ENCODE measurements at places on chromosomes 5 and 9.

- DNase-seq: peak; percentile 33
These were observed 68.8 kb upstream of the SSBP2 start for GRCh38 chr5:81819556-81820317.

DNA sequence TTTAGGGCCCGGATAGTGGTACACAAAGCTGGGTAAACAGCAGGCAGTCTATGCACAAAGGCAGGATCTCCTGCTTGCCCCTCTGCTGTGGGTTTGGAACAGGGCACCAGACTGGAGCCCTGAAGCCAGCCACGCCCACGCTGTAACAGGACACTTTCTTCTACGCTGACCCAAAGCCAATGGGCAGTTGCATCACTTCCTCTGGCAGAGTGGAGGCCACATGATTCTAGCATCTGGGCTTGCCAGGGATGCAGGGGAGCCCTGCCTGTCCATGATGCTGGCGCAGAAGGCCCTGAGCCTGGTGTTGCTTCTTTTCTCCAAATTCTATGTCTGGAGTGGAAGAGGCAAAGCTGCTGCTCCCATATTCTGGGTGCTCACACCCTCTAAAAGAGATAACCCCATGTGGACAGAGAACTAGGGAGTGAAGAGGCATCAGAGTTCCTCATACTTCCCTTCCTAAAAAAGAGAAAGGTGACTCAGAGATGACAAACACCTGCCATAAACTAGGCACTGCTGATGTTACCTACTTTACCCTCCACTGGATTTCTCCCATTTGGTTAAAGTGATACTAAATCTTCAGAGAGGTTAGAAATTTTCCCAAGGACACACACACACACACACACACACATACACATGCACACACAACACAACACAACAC, 260.3 kb upstream of the KLF4 start:
- peak; percentile 80 for DNase-seq

DNA sequence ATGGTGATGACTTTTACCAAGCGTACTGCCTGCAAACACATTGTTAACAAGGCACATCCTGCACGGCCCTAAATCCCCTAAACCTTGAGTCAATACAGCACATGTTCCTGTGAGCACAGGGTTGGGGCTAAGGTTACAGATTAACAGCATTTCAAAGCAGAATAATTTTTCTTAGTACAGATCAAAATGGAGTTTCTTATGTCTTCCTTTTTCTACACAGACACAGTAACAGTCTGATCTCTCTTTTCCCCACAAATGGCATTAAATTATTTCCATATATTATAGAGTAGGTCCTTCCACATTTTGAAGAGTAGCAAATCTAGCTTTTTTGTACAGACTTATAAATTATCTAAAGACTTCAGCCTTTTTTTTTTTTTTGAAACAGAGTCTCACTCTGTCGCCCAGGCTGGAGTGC, 1.6 kb upstream of the TMEM141 start:
- DNase-seq: no peak

DNA sequence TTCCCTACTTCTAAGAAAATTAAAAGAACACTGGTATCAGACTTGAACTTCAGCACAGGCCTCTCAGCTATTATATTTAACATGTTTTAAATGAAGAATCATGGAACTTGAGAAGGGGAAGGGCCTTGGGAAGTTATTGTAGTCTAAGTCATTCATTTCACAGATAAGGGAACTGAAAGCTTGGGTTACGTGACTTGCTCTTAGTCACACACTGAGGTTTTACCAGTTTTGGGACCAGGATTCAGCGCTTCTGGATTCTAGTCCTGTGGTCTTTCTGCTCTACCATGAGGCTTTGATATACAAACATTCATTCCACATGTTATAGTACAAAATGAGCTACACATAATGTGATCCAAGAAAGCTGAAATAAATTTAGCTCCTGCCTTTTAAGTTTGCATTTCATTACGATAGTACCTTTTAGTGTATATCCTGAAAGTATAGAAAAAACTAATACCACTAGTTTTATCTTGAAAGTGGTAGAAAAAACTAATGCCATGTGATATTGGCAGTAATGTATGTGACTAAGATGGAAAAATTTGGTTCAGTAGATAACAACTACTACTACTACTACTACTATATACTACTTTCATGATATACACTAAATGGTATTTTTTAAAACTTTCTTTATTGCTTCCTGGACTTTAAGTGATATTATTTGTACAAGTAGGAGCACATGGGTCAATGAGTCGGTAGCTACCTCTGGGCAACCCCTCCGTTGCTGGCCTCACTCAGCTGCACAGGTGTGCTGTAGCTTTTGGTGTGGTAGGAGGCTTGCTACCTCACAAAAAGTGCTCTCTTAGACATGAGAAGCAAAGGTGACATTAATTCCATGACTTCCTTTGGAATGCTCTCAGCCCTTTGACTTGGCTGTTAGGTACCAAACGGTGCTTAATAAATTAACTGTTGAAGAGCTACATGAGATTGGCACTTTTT, 40.7 kb downstream of the F2RL2 start:
- no peak for DNase-seq

DNA sequence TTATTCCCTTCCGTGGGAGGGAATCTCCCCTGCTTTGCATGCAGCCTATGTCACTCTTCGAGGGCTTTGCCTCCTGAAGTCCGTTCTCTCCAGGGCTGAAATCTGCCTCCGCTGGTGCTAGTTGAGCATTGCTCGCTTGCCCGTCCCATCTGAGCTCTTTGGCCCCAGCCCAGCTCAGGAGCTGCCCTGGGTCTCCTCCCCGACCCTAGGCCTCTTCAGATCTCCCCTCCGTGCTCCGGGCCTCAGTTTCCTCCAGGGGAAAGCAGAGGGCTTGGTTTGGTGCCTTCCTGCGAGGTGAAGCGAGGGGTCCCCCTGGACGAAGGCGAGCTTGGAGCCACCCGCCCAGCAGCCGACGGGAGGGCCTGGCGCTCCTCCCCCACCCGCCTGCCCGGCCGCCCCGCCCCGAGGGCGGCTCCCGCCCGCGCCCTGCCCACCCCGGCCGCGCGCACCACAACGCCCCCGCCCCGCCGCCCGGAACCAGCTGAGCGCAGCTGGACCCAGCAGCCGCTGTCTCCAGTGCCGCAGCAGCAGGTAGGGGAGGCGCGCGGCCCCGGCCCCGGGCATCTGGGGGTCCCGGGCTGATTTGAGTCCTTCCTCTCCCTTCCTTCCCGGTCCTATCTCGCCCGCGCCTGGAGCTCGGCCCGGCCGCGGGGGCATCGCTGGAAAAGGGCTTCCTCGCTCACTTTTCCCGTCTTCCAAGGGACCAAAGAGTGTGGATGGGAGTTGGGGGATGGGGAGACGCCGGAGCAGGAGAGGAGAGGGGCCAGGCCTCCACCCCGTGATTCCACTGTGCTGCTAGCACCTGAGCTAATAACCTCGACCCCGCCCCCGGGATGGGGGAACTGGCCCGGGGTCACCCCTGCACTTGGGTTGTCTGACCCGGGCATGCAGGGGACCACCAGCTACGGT, at the start of gene GSN:
GSN (plus strand) TSS at position 474 of the 909 bp plus-strand sequence. CDS start 33,810 bp downstream, outside the sequence.
- DNase-seq: no peak

- DNase-seq: no peak
These were observed 19.1 kb downstream of the PALM2AKAP2 start for GRCh38 chr9:109799141-109799540.

- no peak for DNase-seq
These were observed 67.4 kb upstream of the WWC1 start for GRCh38 chr5:168224085-168224484.

GRCh38 chr5:470961-471749, 28.2 kb downstream of the EXOC3 start:
- DNase-seq: no peak

DNA sequence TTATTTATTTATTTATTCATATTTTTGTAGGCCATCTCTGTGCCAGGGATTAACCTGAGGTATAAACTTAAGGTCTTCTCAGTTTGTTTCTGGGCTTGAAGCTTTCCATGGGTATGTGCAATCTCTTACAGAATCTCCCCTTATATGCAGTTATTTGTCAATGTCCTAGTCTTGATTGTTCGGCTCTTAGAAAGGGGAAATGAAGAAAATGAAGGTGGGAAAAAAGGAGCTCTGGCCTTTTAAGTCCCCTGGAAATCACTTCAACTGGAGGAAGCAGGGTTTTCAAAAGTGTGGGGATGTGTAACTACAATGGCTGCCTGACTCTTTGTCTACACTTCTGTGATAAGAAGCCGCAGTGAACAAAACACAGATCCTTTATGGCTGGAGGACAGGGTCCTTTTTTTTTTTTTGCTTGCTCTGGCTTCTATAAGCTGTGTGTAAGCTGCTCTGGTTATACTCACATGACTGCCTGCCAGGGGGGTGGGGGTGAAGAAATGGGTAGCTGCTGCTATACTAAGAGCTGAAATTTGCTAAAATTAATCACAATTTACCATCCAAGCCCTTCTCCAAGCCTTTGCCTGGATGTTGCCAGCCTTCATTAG, 33.7 kb downstream of the CENPP start:
- DNase-seq: no peak

DNA sequence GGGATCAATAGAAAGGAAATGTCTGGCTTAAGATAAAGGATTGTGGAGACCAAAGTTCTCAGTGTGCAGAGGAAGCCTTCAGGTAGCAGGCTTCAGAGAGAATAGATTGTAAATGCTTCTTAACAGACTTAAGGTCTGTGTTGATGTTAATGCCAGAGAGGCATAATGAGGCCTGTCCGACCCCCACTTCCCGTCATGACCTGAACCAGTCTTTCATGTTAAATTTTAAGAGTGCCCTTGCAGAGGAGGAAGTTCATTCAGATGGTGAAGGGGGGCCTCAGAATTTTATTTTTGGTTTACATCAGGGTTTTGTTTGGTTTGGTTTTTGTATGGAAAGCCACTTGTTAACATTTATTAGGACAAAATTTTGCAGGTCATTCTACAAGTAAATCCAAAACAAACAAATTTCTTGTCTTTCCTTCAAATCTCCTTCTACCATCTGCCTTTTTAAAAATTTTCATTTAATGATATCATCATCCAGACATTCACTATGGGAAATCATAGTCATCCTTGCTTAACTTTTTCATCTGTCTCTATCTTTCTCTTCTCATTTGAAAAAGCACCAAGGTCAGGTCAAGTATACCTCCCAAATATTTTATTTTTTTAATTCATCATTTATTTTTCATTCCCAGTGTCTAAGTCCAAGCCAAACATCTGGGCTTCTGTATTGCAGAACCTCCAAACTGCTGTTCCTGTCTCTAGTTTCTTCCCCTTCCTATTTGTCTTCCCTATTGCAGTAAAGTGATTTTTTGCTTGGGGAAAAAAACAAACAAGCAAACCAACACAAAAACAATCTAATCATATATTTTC, 6.9 kb upstream of the ABCA1 start:
- no peak for DNase-seq

GRCh38 chr9:6711403-6711802, 46.4 kb upstream of the KDM4C start:
- DNase-seq: peak; percentile 59

- DNase-seq: no peak
These were observed 499.2 kb upstream of the COX7C start for GRCh38 chr5:86118542-86118941.

DNA sequence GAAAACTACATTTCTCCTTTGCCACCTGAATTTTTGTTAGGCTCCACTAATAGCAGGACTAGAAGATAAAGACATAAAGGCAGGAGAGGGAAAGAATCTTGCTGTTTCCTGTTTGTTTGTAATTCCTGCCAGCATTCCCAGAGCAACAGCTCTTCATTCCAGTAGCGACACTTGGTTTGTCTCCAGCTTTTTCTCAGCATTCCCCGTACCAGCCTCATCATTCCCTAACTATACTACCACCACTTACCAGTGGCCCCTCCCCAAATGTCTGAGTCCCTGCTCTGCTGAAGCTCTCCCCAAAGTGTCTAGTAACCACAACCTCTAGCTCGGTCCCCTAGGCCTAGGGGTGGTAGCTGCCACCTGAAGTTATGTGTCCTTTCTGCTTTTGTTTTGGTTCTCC, 18.6 kb downstream of the CETN3 start:
- no peak for DNase-seq

GRCh38 chr9:2788919-2789318, 55.0 kb downstream of the PUM3 start:
- no peak for DNase-seq

DNA sequence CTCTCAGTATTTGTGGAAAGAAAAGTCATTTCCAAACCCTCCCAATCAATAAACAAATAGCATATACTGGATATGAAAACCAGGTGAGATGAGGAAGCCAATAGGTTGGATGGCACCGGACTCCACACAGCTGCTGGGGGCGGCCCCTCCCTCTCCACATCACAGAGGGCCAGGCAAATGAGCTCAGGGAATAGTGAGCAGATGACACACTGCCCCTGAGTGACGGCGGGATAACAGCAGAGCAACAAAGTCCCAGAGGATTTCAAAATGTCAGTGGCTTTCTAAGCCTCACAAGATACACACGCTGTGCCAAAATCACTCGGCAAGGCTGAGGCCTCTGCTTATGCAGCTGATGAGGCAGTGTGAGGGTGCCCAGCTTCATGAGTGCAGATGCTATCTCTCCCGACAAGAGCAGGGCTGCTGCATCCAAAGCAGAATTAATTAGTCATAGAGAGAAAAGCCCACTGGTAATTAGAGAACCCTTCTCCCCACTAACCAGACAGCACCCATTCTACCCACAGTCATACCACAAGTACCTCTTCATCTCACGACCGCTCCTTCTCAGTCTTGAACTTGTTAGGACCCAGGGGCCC, 235.0 kb upstream of the NFIL3 start:
- DNase-seq: no peak

GRCh38 chr5:77645995-77646639, 7.6 kb upstream of the OTP start:
- DNase-seq: no peak

DNA sequence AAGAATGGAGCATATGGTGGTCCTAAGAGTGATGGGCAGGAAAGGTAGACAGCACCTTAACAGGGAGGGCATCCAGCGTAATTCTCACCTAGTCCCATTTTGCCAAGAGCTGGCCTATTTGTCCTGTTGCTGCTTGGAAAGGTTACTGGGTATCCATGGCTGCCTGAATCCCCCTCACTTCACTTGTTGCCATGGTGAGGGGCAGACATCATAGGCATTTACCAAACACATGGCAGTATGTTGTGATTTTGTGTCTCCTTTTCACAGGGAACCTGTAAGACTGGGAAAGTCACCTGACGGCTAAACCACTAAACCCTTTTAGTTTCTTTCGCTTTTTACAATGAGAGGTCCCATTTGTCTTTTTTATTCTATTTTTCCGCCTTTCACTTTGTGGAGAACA, 227.1 kb downstream of the CD180 start:
- DNase-seq: no peak

DNA sequence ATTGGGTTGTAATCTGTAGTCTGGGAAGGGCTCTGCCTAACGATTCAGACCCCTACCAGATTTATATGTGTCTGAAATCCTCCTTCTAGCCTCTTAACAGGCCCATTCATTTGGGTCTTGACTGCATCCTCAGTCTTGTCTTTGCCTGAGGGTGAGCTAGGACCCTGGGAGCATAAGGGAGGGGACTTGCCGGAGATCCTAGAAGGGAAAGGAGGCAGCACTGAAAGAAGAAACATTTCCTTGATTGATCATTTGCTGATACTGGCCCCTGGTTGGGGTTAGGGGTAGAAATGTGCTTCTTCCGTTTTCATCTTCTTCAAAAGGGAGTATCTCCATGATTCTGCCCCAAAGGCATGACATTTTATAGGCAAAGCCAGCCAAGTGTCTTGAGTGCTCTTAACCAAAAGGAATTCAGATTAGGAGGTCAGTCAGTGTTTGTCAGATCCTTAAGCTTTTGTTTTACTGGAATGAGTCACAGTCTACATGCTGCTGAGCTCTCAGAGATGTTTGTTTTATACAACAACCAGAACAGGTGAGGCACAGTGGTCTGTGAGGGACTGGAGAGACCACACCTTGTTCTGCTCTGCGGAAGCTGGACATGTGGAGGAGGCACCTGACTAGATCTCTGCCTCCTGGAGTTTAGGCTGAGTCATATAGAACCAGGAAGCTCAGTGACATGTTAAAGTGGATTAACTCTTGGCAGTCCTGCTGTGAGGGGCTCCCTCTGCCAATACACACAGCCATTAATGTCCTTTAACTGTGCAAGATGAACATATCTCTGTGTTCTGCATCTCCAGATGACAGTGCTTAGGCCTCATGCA, 37.7 kb downstream of the PCDHAC2 start:
- no peak for DNase-seq

All from astrocyte of the cerebellum (primary cell).